ENCODE measurements at places on chromosomes 7 and 10.

DNA sequence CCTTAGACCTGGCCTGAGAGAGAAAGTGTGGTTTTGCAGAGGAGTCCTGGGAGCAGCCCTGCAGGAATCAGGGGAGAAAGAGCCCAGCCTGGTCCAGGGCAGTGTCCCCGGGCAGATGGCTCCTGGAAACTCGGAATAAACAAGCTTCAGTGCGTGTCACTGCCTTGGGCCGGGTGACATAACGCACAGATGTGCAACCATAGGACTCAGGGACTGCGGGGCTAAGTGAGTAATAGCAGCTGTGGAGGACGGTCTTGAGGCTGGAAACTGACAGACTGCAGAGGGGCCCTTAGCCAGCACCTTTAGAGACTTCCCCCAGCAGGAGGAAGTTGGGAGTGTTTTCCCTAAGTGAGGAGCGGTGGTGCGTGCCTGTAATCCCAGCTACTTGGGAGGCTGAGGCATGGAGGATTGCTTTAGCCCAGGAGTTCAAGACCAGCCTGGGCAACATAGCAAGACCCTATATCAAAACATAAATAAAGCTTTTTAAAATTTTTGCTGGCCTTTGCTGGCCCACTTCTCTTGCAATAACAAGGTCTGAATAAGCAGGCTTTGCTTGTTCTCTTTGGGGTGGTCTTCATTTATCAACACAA lies 5.3 kb upstream of the CLIP2 start:
- DNase-seq: no peak

- no peak for DNase-seq
These were observed 416.6 kb downstream of the PHTF2 start for GRCh38 chr7:78215199-78215598.

- DNase-seq: no peak
These were observed 95.7 kb upstream of the SFMBT2 start for GRCh38 chr10:7506571-7506970.

DNA sequence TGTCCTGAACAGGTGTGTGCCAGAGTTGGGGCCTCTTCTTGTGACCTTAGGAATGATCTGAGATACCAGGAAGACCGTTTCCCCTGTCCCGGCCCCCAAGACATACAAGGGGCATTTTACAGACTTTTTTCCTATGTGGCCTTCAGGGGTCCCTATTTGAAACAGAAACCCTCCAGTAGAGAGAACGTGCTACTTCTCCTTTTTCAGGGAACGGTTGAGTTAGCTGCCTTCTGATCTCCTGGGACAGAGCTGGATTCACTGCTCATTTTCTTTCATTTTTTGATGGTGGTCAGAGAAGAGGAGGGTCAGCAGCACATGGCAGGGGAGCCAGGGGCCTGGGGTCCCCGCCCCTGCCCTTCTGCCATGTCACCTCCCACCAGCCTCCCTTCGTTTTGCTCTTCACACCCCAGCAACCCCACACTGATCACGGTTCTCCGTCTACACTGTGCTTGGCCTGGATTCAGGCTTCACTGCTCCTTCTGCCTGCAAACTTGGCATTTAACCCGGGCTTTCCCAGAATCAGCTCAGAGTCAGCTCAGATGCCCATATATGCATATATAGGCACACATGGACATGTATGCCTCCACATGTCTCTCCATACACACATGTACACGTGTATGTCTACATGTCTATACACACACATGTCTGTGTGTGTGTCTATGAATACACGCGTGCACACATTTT lies 138.1 kb upstream of the BTBD16 start:
- no peak for DNase-seq

DNA sequence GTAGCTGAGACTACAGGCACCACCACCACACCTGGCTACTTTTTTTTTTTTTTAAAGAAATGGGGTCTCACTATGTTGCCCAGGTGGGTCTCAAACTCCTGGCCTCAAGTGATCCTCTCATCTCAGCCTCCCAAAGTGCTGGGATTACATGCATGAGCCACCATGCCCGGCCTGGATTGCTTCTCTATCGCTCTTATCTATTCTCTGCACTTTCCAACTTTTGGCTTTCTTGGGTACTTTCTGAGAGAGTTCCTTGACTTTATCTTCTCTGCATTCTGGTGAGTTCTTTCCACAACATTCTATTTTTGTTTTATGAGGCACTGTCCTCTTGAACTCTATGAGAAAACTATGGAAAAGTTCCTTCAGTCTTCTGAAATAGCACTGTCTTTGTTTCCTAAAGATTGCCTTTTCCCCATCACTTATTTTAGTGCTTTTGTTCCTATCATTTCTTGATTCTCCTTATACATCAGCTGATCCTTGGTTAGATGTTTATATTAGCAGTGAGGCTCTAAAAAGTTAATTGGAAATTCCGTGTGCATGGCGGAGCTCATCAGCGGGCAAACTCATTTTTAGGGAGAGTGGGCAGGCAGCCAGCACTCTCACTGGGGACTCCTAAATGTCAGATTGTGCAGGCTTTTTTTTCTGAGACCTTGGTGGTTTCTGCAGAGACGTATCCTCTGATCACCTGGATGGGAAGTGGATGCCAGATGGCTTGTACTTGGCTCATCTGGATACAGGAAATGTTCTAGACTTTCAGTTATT lies 43.9 kb downstream of the HIP1 start:
- no peak for DNase-seq

- DNase-seq: no peak
These were observed 68.7 kb upstream of the OGDHL start for GRCh38 chr10:49830846-49831245.

DNA sequence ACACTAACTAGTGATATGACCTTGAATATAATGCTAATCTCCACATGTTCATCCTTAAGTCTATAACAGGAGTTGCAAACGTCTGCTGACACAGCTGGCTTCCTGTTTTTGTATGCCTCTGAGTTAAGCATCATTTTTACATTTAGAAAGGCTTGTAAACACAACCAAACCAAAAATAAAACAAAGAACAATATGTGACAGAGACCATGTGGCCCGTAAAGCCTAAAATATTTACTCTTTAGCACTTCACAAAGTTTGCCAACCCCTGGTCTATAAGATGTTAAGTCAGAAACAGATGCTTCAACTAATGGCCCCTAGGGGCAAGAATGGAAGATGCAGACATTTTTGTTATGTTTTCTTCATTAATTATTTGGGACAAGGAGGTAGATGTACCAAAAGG lies 109.3 kb downstream of the CPEB3 start:
- no peak for DNase-seq

DNA sequence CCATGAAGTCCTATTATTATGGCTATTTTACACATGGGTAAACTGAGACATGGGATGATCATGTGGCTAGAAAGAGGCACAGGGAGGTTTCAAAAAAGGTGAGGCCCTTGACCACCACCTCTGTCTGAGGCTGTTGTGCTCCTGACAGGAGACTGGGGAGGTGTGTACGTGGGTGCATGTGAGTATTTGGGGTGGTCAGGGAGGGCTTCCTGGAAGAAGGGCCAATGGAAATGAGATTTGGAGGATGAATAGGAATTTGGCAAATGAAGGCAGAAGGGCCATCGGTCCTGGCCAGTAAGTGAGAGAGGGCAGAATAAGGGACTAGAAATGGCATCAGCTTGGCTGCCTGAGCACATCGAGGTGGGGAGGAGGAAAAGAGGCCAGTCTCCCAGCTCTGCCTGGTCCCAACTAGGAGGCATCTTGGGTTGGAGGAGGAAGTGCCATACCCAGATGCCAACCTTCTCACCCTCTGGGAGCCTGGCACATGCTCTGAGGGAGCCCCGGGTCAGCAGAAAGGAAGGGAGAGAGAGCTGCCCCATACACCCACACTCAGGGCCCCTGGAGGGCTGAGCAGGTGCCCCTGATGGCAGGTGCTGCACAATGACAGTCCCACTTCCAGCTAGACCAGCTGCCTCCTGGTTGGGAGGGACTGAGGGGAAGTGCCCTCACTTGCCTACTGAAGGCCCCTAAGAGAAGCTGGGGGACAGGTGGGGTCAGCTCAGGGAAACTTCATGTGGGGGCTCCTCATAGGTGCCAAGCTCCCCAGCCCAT lies 47.7 kb downstream of the CDH23 start:
- DNase-seq: no peak

GRCh38 chr10:23157691-23158369 lies 34.3 kb upstream of the PTF1A start:
- no peak for DNase-seq

DNA sequence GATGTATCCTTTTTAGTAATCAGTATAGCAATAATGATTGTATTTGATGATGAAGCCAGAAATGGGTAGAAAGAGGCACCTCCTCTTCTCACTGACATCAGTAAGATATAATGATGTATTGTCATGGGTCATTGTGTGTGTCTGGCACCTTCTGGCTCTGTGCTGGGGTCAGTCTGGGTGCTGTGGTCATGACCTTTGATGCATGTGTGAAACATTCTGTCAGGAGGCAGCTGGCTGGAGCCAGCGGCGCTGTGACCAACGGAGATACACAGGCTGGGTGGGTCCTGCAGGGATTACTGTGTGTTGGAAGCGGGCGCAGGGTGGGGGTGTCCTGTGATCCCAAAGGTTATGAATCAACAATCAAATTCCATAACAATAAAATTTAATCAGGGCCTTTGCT lies 35.2 kb downstream of the EEPD1 start:
- DNase-seq: no peak

DNA sequence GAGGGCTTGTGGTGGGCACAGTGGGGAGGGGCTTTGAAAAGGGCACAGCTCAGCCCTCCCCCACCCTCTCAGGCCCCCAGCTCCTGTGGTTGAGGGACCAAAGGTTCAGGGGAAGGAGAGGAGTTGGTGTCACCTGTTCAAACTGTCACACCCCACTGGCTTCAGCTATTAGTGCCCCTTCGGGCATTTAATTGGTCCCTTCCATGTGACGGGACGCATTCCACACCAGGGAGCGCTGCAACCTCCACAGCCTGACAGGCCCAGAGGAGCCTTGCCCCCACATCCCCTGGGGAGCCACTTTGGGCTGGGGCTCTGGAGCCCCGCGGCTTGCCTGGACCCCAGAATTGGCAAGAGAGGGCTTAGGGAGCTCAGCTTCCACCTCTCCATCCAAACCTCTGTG lies 75.7 kb downstream of the C10orf105 start:
- DNase-seq: no peak

GRCh38 chr7:55565681-55566080 lies 6.6 kb downstream of the VOPP1 start:
- DNase-seq: no peak

GRCh38 chr10:122786269-122786668 lies 59.4 kb downstream of the CUZD1 start:
- DNase-seq: no peak

DNA sequence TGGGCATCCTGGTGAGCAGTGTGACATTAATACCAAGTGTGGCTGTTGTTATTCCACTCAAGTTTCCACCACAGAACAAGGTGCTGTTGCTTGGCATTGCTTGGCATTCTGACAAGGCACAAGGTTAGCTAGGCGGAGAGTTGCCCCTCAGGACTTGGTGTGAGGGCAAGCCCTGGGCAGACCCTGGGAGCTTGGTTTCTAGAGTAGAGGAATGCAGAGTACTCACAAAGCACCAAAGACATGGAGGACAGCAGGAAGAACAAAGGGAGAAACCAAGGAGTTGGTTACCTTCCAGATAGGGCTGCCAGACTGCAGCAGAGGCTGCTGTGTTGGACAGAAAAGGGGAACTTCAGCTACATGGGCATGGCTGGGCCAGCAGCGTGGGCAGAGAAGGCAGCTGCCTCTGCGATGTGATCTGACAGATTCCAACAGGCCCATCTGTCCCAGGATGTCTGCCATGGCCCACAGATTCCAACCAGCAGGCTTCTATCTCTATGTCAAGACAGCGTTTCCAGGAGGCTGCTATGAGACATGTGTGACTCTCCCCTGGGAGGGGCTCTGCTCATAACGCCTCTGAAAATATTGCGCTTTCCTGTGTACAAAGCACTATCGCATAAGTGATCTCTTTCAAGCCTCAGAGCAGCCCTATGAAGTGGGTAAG lies 1.8 kb downstream of the GOLGA7B start:
- no peak for DNase-seq

- DNase-seq: no peak
These were observed 84.5 kb downstream of the AVL9 start for GRCh38 chr7:32579776-32580175.

DNA sequence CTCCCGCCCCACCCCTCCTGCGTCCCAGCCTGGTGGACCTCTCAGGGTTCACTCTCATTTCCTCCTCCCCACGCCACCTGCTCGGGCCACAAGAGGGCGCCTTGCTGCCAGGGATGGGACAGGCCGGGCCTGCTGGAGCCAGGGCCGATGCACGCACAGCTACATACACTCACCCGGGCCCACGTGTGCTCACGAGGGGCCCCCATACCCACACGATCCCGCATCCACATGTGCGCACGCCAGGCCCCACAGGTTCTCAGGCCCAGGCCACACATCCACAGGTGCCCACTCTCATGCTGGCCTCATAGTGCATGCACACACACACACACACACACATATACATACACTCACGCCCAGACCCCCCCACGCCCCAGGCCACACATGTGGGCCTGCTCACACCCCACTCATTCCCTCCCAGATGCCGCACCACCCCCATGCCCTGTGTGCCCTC lies 68.6 kb downstream of the LHPP start:
- peak; percentile 85 for DNase-seq
